CD4-positive, alpha-beta T cell treated with Interferon gamma for 1 hour (primary cell): ENCODE measurements at places on chromosomes 2 and 18.
A peak's percentile ranks its signal among the peaks of the same experiment; 100 is the strongest.

DNA sequence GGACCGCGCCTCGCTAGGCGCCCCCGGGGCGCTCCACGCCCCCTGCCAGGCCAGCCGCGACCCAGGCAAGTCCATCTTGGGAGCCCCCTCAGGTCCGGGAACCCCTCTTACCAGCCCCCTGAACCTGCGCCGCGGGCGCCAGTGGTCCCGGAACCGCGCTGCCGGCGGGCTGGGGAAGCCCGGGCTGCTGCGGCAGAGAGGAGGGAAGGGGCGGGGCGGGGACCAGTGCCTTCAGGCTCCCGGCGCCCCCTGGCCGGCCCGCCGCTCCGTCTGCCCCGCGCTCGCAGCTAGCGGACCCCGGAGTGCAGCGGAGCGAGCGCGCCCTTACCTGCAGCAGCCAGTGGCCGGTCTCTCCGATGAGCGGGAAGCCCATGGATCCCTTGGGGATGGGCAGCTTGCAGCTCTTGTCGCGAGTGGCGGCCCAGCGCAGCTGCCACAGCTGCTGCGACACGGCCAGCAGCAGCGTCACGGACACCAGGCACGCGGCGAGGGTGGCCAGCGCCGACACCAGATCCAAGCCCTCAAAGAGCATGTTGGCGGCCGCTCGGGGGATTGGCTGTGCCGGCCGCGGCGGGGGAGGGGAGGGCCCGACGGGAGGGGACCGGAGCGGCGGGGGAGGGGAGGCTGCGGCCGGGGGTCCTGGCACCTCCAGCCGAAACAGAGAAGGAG is at the start of gene CYP26B1:
Gene CYP26B1 (minus strand): TSS at position 560 of the 669 bp plus-strand sequence. CDS start 28 bp downstream, at position 532.
- DNase-seq = no peak

GRCh38 chr2:228018311-228018710 is 146.9 kb downstream of the DAW1 start:
- no peak for DNase-seq

GRCh38 chr18:54772056-54772455 is 56.2 kb upstream of the RAB27B start:
- DNase-seq = no peak

DNA sequence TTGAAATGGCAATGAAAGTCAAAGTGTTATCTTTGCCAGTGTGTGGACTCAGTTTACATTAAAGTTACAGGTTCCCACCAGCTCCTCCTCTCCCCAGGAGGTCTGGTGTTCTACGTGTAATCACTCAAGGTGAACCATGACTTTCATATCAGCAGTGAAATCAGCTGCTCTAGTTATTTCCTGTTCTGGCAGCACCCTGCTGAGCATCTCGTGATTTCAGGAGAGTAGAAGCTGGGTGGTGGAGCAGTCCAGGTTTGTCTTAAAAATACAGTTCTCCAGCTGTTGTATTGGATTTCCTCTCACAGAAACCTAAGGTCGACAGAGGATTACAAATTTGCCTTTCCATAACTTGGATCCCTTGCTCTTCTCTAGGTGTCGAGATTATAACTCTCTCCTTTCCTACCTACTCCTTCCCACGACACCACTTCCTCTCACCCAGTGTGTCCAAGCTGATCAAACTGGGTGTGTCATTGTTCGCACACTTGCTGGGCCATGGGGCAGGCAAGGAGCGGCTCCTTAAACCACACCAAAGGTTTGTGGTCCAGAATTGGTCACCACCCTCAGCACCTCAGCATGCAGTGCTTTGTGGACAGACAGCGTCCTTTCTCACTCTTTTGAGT is 13.0 kb upstream of the ARHGAP25 start:
- DNase-seq = peak; percentile 33

- no peak for DNase-seq
Observed at GRCh38 chr2:17171446-17172049, 346.7 kb downstream of the RAD51AP2 start.

- no peak for DNase-seq
Observed at GRCh38 chr2:180999274-180999964, 19.0 kb downstream of the UBE2E3 start.

DNA sequence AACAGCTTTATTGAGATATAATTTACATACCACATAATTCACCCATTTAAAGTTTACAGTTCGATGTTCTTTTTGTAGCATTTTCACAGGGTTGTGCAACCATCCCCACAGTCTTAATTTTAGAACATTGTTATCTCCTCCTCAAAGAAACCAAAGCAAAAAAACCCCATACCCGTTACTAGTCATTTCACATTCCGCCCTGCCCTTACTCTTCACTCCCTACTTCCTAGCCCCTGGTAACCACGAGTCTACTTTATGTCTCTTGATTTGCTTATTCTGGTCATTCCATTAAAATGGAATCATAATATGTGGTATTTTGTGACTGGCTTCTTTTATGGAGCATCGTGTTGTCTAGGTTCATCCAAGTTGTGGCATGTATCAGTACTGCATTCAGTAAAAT is 137.7 kb downstream of the TANC1 start:
- DNase-seq = no peak

DNA sequence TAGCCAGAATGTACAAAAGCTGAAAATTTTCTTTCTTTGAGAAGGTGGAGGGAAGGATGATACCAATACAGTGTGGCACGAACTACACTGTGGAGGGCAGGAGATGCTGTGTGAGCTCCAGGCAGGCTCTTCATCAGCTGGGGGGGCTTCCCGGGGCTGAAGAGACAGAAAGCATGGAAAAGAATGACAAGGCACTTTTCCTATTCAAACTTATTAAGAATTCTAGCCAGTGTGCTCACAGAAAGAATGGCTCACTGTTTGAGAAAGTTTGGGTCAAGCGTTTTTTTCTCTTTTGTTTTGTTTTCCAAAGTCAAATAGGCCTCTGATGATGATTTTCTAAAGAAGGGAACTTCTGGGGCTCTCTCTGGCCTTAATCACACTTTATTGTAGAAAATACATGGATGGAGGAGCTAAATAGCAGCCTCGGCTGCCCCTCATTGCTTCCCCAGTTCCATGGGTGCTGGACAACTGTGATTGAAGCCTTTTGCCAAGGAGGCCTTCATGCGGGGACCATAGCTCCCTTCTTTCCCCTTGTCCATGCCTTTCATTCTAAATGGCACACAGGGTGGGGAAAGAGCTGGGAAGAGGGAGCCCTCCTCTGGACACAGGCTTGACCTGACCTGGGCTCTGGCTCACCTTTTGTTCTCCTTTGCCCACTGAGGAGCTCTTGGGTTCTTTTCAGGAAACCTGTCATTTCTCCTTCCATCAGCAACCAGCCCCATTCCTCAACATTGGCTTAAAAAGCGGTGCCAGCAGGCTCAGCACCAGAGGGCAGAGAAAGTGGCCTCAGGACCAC is 130.6 kb downstream of the TDRD15 start:
- no peak for DNase-seq

- DNase-seq = no peak
Observed at GRCh38 chr2:163849756-163850435, 114.1 kb upstream of the FIGN start.

DNA sequence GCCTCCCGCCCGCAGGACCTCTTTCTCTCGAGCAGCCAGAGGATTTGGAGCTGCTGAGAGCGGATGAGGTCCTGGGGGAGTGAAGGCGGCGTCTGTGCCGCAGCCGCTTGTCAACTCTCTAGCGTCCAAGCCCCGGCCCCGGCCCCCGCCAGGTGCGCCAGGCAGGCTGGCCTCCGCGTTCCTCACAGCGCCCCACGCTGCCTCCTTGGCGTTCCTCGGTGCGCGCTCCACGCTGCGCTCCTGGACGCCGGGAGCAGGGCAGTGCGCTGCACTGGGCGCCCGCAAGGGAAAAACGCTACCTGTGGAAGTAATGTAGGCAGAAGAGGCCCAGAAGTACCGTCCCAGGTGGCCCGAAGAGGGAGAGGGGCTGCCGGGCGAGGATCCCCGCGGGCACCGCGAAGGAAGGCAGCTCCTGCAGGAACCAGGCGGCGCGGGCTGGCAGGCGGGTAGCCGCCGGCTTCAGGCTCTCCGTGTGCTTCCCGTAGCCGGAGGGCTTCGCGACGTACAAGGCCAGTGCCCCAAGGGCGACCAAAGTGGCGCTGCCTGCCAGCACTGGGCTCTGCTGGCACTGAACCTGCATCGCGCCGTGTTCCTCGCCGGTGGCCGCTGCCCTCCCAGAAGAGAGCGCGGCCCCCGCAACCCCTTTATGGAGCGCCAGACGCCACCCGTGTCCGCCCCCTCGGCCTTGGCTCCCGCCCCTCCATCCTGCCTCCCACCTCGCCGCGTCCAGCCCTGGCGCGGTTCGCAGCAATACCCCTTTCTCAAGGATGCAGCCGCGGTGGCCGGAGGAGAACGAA is at the start of gene SRD5A2:
Gene SRD5A2 (minus strand): TSS at position 618 of the 797 bp plus-strand sequence. CDS start 38 bp downstream, at position 580.
- no peak for DNase-seq

GRCh38 chr2:236168110-236169080 is at the start of gene GBX2:
TSS of gene GBX2 (minus strand) at chr2:236168386. CDS start at chr2:236167971, 415 bp downstream.
- DNase-seq = no peak
